ENCODE measurements at places on chromosomes 7 and 10.

DNA sequence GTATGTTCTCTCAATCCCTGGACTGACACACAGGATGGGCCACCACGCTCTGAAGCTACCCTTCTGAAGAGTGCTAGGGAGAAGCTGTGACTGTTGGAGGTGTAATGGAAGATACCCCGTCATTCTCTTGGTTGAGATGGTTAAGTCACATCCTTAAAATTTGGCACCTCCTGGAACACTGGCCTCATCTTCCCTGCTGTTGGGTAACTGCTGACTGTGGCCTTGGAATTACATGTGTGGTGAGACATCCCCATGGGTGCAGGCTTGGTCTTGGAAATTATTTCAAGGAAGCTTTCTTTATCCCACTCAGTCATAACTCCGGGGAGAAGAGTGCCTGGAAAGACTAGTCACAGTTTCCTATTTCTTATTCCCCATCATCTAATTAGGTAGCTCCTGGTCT, 62.0 kb downstream of the LRMDA start:
- DNase-seq = no peak

GRCh38 chr7:80908360-80908797, 10.5 kb downstream of the SEMA3C start:
- no peak for DNase-seq

GRCh38 chr7:5243261-5243660, 39.5 kb upstream of the SLC29A4 start:
- DNase-seq = no peak

DNA sequence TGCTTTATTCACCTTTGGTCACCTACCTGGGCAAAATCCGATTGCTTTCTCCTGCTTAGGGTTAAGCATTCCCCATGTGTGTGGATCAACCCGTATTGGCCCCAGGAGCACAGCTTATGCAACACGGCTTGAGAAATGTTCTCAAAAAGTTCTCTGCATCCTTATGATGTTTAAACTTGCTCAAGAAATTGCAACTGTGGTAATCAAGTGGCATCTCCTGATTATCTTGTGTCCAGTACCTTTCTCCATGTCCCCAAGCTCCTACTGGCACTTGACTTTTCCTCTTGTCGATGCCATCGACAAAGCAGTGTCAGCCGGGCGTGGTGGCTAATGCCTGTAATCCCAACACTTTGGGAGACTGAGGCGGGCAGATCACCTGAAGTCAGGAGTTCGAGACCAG, 4.7 kb upstream of the PKD2L1 start:
- DNase-seq = no peak

GRCh38 chr7:80885757-80886156, 33.1 kb downstream of the SEMA3C start:
- no peak for DNase-seq

- DNase-seq = peak; percentile 94
These were observed 25.8 kb downstream of the KCTD7 start for GRCh38 chr7:66654275-66655112.

GRCh38 chr7:123341102-123341501, 141.3 kb upstream of the SLC13A1 start:
- DNase-seq = no peak

- no peak for DNase-seq
These were observed 209.4 kb upstream of the PRSS1 start for GRCh38 chr7:142539901-142540300.

DNA sequence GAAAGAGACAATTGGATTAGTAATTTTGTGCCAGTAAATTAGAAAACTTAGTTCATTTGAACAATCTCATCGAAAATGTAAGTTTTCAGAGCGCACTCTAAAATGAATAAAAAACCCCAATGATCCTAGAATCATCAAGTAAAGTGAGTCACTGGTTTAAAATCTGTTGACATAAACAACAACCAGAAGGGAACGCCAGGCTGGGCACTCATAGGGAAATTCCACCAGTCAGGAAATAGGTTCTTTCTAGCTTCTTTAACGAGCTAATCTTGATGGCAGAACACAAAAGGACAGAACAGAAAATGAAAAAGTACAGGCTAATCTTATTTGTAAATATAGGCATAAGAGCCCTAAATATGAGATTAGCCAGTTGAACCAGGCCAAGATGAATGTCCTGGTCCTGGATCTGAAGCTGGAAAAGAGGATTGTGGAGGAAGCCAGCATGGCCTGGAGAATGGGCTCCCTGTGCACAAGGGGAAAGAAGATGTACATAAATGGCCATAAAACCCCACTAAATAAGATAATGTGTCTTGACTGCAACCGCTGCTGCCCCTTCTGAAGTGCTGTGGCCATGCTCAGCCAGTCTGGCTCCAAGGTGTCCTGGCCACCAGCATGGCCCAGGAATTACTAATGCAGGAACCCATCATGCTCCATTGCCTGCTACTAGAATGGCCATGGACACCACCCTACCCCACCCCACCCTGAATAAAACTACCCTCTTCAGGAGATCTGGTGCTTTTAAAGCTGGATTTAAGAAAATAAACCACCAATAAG, 114.0 kb downstream of the WDFY4 start:
- no peak for DNase-seq

GRCh38 chr7:101848208-101848951, 31.0 kb downstream of the CUX1 start:
- no peak for DNase-seq

GRCh38 chr10:1180836-1181235, 124.7 kb downstream of the WDR37 start:
- no peak for DNase-seq

- no peak for DNase-seq
These were observed 7.7 kb downstream of the PON1 start for GRCh38 chr7:95316588-95316987.

DNA sequence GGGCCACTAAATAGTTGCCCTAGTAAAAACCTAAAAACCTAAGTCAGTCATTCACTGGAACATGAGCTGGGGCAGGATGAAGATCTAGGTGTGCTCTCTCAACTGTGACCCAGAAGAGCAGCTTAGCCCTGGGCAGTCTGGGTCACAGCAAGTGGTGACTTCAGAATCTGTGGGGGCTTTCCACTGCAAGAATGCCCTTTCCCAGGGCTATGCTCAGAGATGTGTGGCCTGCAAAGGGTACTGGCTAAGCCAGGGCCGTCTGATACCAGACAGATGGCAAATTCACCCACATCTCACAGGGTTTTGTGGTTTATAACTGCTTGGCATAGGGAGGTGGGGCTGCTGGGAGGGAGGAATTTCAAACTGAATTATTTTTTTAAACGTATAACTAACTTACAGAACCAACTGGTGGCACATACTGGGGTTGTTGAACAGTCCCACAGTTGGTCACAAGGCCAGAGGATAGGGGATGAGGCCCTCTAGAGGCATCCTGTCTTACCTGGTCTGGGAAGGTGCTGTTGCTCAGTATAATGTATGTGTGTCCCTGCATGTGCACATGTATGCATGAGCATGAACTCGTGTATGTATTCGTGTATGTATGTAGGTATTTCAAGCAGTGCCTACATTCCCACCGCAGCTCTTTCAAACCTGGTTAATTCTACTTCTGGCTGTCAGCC, 63.2 kb downstream of the PRPF18 start:
- DNase-seq = no peak

Data from retinal pigment epithelial cell (primary cell).